Thoracic aorta (tissue), 2 donors: ENCODE measurements at places on chromosomes 5 and 9.

- DNase-seq = no peak
Measured at GRCh38 chr9:38091310-38092199, 22.5 kb upstream of the SHB start.

GRCh38 chr9:126915846-126916543 lies 1.4 kb downstream of the RALGPS1 start:
- DNase-seq = no peak

- DNase-seq = no peak
Measured at GRCh38 chr9:74753650-74754049, 134.1 kb downstream of the TRPM6 start.

DNA sequence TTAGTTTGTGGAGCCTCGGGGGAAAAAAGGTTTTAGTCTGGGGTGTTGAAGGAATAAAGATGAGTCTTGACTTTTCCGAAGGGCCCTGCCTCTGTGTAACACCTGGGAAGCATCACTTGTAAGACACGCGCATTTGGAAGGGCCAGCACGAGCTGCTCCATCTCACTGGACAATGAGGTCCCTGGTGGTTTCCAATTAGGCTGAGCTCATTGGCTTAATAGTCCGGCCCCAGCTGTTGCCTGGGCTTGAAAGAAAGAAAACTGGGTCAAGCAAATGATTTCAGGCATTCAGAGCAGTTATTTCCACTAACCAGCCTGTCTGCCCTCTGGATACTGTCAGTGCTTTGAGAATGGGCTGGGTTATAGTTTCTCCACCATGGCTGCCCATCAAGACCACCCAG lies 64.5 kb downstream of the NSUN2 start:
- DNase-seq = no peak

DNA sequence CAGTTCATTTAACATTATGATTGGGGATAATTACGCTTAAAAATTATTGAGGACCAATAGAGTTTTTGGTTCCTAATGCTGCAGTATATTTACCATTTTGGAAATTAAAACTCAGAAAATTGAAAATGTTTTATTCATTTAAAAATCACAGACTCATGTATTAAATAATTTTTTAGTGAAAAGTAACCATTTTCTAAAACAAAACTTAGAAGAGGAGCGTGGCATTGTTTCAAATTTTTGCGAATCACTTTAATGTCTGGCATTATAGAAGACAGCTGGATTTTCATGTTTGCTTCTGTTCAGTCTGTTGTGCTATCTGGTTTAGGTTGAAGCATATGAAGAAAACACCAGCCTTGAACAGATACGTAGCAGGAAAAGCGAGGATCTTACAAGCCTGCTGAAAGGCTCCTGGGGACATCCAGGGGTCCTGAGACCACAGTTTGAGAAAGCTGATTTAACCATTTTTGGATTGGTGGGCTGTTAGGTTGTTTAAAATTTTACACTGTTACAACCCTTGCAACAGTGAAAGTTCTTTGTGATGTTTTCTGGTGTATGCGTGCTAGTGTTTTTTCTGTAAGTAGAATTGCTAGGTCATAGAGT lies 1.6 kb downstream of the ZFYVE16 start:
- no peak for DNase-seq
